Activated CD8-positive, alpha-beta memory T cell treated with anti-CD3 and anti-CD28 coated beads for 24 hours (primary cell): ENCODE measurements at places on chromosomes 11 and 22.

DNA sequence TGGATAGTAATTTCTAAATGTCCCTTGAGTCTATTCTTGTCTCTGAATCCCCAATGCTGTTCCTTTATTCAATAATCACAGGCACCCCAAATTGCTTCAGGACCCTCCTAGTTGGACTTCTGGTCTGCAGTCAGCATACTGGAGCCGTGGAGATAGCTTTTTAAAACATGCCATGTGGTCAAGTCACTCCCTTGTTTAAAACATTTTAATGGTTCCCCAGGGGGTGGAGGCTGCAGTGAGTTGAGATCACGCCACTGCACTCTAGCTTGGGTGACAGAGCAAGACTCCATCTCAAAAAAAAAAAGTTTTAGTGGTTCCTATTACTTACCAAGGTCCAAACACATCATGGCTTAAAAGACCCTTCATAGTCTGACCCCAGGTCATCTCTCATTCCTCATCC is 220.3 kb downstream of the ADAMTS15 start:
- DNase-seq, result no peak

GRCh38 chr11:60700689-60701468 is 1.5 kb downstream of the MS4A8 start:
- DNase-seq, result no peak

- DNase-seq, result no peak
Measured at GRCh38 chr11:71140206-71140919, 112.0 kb downstream of the SHANK2 start.

- no peak for DNase-seq
Measured at GRCh38 chr22:28013611-28014010, 94.6 kb upstream of the PITPNB start.

GRCh38 chr11:14522801-14523200 is 2.6 kb upstream of the PSMA1 start:
- DNase-seq, result no peak

GRCh38 chr11:11427542-11427941 is 74.5 kb upstream of the CSNK2A3 start:
- DNase-seq, result no peak

DNA sequence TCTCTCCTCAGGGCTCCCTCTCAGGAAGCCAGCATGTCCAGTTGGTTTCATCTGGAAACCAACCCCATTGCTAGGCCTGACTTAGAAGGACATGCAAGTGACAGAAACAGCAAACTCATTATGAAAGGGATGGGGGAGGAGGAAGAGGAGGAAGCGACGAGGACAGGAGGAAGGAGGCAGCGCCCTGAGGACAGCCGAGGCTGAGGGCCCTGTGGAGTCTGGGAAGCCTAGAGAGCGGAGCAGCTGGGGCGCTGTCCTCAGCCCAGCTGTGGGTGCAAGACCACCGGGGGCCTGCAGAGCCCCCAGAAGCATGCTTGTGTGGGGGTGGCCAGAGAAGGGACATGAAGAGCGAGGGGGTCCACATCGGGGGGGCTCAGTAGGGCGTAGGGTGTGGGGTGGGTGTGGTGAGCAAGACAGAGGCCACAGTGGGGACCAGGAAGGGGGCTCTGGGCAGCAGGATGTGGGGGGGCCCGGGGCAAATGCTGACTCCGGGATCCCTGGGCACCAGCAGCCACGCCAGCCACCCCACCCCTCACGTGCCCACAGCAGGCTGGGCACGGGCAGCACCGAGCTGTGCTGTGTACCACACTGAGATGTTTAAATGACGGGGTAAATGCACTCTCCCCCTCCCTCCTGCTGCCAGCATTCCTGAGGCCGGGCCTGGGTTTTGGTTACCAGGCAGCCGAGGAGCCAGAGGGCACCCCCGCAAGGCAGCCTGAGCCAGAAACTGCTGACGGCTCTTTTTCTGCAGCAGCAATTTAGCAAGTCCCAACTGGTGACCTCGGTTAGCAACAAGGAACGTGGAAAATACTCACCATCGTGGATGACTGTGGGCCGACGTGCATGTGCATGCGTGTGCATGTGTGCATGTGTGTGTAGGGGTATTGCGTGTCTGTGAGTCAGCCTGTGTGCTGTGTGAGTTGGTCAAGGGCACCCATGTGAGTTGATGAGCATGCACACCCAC is 82.7 kb upstream of the LINC01488 start:
- DNase-seq, result no peak

DNA sequence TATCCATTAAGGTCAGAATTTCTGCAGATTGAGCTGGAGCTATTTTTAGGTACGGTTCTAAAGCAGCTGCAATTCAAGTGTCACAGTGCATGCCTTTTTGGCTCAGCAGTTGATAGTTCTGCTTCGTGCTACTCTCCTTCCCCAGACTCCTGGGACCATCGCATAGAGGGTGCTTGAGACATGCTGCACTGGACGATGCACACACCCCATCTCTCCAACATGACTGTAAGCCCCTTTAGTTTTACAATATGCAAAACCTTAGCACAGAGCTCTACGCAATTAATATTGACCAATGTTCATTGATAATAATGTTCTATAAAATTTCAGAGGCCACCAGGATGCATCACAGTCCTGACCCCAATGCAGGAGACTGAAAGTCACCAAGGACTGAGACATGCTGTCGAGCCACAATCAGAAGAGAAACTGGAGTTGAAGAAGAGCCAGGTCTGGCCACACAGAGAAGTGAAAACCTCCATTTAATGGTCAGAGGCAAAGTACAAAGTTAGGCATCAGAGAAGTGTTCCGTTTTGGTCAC is 120.9 kb upstream of the ZC3H12C start:
- DNase-seq, result no peak

- no peak for DNase-seq
Measured at GRCh38 chr22:19666673-19667593, 47.4 kb upstream of the SEPTIN5 start.

- no peak for DNase-seq
Measured at GRCh38 chr11:59271247-59271755, 58.6 kb upstream of the MPEG1 start.

- peak; percentile 73 for DNase-seq
Measured at GRCh38 chr22:37043828-37044538, 7.6 kb upstream of the KCTD17 start.

- no peak for DNase-seq
Measured at GRCh38 chr11:79381036-79381435, 59.8 kb downstream of the TENM4 start.

DNA sequence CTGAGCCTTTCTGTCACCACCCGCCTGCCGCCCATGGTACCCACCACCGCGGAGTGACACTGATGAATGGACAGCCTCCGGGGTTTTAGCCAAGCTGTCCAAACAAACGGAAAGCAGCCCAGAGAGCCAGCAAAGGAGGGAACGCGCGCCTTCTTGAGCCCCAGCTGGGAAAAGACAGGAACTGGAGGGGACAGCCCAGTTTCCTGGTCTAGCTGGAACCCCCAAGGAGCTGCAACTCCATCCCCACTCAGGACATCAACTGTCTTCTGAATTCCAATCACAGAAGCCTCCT is 33.7 kb downstream of the SHISAL1 start:
- no peak for DNase-seq

GRCh38 chr11:69280994-69281393 is 13.0 kb upstream of the MYEOV start:
- no peak for DNase-seq

DNA sequence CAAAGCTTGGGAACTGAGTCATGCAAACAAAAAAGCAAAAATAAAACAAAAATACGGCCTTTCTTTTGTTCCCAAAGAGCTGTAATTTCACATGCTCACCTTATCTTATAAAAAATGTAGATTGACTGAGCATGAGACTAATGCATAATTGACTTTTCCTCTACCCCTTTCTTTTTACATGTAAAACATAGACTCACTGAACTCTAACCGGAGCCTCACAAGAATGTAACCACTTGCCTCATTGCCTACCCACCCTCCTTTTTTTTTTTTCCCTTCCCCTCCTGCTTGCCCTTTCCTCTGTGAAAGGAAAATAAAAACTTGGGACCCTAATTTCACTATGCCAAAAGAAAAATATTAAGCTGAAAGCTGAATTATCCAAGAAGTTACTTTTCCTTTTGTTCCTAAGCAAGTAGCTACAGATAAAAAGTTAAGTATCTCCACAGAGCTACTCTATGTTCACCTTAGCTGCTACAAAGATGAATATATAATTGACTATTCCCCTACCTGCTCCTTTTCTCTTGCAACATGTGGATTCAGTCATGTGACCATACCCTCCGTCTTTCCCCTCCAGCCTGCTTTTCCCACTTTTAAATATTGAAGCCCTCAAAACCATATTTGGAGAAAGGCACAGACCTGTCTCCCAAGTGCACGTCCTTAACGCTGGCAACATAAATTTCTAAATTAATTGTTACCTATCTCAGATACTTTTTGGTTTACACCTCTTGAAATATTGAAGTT is 39.6 kb upstream of the WEE1 start:
- no peak for DNase-seq

- DNase-seq, result peak; percentile 78
Measured at GRCh38 chr22:40036591-40037225, 42.0 kb downstream of the FAM83F start.

- no peak for DNase-seq
Measured at GRCh38 chr22:30556388-30556787, 9.8 kb upstream of the SEC14L6 start.

DNA sequence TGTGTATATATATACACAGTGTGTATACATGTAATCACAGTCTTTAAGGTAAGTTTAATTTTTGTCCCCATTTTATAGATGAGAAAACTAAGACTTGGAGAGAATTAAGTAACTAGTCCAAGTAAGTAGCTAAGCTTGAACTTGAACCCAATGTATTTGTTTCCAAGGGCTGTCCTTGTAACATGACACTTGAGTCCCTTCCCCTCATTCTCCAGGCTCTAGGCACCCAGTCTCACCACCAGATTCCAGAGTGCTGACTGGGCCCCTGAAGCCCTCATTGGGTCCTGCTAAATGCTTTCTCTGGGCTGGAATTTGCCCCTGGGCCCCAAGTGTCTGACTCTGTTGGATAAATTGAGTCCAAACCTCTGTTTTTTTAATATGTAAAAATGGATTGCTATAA is 45.5 kb downstream of the ADM start:
- DNase-seq, result no peak
